ENCODE measurements at places on chromosomes 1 and 21.

DNA sequence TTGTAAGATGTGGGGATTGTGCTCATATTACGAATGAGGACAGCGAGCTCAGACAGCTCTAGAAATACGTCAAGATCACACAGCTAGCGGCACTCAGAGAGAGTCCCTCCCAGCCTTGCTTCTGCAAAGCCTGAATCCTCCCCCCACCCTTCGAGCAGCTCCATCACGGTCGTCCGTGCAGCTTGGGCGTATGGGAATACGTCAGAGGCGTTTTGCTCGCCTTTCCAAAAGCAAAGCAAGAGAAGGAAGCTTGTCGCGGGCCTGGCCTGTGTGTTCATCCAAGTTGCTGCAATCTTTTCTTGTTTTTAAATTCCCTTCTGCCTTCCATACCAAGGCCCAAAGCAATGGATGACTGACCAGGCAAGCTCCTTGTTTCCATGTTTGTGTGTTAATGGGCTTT lies 125.5 kb upstream of the IRF2BP2 start:
- DNase-seq: peak; percentile 19

DNA sequence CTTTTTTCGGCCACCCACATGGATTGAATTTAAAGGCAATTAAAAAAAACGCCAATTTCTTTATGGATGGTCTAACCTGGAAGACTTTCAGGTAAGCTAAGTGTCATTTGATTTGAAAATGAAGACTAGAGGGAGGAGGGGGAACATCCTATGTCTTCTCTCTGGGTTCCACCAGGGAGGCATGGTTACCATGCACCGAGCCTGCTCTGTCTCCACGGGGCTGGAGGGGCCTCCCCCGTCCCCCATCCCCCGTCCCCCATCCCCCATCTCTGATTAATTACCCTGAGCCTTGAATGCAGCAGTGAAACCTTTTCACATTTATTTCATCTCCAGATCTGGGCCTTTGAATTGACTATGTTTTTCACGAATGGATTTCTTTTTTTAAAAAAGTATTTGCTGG lies 135.1 kb downstream of the TLR5 start:
- no peak for DNase-seq

DNA sequence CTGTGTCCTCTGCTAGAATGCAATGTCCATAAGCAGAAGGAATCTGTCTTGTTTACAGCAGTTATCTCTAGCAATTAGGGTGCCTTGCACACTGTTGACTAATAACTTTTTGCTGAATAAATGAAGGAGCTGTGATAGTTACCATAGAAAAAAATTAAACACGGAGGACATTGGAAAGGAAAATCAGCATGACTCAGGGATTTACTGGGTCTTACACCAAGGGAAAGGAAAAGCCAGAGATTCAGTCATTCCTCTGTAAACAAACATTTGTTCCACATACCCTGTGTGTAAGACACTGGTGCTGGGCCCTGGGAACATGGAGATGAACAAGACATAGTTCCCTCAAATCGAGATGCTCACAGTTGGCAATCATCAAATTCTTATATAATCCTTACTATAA lies 183.3 kb downstream of the PTGER3 start:
- no peak for DNase-seq

DNA sequence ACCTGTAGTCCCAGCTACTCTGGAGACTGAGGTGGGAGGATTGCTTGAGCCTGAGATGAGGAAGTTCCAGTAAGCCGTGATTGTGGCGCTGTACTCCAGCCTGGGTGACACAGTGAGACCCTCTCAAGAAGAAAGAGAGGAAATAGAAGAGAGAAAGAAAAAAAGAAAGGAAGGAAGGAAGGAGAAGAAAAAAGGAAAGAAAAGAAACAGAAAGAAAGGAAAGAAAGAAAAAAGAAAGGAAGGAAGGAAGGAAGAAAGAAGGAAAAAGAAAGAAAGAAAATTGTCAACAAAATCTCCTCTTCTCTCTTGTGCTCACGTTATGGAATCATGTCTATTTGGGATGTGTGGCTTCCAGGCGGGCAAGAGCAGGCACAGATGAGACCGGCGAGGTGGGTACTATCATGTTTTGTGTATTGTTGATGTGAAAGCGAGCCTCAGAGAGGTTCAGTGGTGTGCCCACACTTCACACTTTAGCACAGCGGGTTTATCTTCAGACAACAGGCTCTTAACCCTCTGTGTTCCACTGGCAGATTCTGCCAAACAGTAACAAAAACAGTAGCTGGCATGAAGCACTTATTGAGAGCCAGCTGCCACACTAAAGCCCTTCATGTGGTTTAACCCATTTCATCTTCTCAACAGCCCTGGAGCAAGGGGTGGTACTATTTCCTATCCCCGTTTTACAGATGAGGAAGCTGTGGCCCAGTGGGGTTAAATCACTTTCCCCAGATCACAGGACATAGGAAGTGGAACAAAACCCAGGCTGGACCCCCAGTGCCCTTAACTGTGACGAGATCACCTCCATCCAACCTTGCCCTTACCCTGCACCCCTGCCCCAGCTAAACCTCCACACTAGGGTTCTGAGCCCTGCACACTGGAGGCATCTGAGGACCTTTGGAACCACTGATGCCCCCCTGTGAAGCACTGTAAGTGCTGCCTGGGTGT lies 94.7 kb upstream of the TARDBP start:
- no peak for DNase-seq

- peak; percentile 2 for DNase-seq
Measured at GRCh38 chr1:101240041-101240430, 3.2 kb downstream of the S1PR1 start.

GRCh38 chr1:77929806-77930205 lies 41.4 kb downstream of the NEXN start:
- no peak for DNase-seq

DNA sequence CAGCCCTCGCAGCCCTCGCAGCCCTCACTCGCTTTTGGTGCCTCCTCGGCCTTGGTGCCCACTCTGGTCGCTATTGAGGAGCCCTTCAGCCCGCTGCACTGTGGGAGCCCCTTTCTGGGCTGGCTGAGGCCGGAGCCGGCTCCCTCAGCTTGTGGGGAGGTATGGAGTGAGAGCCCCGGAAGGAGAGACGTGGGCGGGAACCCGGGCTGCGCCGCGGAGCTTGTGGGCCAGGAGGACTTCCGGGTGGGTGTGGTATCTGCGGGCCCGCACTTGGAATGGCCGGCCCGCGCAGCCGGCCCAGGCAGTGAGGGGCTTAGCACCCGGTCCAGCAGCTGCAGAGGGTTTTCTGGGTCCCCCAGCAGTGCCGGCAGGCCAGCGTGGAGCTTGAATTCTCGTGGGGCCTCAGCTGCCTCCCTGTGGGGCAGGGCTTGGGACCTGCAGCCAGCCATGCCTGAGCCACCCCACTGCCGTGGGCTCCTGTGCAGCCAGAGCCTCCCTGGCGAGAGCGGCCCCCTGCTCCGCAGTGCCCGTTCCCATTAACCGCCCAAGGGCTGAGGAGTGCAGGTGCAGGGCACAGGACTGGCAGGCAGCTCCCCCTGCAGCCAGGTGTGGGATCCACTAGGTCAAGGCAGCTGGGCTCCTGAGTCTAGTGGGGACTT lies 9.9 kb upstream of the CFHR2 start:
- DNase-seq: no peak

GRCh38 chr1:169694304-169695075 lies 16.9 kb downstream of the SELL start:
- DNase-seq: no peak

- DNase-seq: no peak
Measured at GRCh38 chr1:167602840-167603239, 27.2 kb upstream of the RCSD1 start.

DNA sequence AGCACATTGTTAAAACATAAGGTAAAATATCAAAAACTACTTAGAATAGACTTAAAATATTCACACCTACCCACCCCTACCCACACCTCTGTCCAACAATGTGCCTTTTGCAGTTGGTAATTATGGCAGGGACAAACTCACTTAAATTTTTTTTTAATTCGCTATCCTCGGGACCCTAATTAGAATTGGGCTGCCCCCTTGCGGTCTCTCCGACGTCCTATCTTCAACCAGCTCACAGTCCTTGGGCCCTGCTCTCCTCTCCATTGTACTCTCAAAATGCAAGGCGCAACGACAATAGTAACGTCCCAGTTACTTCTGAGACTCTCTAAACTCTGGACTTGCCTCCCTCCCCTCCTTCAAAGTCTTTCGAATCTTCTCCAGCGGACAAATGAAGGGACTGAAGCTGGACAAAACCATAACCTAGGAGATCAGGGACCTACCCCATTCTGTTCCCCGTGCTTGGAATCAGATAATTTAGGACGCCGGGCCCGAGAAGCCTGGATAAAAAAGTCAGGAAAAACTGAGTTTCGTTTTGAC lies 1.1 kb upstream of the CIART start:
- DNase-seq: peak; percentile 73

DNA sequence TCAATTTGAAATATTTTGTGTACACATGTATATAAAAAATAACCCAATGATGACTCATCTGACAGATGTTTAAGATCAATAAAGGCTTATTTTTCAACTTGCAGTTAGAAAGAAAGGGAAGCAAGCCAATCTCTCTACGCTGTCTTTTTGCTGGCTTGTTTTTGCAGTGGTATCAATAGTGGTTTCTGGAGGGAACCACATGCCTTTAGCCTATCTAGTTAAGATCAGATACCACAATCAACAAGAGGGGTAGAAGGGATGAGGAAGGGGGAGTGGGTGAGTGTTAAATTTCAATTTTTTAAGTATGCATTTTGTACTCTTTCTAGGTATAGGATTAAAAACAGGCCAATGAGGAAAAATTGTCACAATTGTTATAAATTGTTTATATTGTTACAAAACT lies 276.2 kb downstream of the KCNH1 start:
- no peak for DNase-seq

GRCh38 chr1:209561532-209561931 lies 22.0 kb upstream of the CAMK1G start:
- no peak for DNase-seq

DNA sequence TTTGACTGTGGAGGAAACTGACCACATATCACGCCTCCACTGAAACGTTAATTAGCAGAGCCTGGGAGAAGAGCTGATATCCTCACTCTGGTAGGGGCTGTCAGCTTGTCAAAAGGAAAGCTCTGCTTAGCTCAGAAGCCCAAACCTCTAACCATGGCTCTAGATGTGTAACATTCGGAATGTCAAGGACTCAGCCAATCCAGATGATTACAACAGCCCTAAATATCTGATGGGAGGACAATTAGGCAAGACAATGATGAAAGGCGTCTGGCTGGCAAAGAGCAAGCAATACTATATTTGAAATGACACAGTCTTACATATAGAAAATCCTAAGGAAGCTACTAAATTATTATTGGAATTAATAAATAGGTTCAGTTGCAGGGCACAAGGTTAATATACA lies 45.7 kb upstream of the COX20 start:
- no peak for DNase-seq

DNA sequence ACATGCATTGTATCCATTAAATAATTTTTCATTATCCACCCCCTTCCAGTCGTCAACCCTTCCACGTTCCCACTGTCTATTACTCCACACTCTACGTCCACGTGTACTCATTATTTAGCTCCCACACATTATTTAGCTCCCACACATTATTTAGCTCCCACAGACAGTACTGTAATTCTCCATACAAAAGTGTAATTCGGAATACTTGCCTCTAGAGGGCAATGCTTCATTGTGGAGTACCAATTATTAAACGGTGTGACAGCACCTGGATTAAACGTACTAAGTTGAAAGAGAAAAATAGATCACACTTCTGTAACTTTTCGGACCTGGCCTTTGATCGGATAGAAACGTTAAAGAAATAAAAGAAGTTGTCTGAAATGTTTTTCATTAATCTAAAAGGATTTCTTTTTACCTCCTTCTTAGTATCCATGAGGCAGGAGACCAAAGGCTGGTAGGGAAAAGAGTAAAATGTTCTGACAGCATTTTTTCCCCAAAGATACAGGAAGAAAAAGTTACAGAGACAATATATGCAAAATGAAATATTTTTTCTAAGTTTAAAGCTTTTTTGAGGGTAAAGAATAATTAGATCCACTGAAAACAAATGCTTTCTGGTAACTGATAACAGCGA lies 99.2 kb downstream of the LHX8 start:
- no peak for DNase-seq

- no peak for DNase-seq
Measured at GRCh38 chr1:176066709-176067108, 140.4 kb downstream of the COP1 start.

- DNase-seq: no peak
Measured at GRCh38 chr1:226873771-226874578, 3.6 kb downstream of the PSEN2 start.

DNA sequence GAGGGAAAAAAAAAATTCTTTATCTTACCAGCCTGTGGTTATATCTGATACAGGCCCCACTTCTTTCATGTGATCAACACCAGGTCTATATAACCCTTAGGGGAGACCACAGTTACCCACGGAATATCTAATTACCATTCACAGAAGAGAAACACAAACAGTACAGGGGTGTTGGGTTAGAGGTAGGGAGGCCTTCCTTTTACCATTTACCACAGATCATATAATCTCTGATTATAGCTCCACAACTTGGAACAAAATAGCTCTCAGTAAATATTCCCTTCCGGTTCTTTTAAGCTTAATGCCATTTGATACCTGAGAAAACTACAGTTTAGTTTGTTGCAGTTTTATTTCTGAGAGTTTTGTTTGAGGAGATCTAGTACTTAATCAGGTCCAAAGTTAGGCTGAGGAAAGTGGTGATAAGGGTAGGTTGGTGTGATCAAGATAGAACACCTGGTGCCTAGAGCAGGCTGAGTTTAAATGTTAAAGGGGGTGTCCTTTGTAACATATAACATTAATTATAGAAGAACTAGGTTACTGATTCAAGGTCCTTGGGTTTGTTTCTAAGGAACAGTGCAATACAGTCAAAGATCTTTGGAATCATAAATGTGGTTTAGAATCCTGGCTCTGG lies 14.1 kb downstream of the EPB41 start:
- DNase-seq: no peak

DNA sequence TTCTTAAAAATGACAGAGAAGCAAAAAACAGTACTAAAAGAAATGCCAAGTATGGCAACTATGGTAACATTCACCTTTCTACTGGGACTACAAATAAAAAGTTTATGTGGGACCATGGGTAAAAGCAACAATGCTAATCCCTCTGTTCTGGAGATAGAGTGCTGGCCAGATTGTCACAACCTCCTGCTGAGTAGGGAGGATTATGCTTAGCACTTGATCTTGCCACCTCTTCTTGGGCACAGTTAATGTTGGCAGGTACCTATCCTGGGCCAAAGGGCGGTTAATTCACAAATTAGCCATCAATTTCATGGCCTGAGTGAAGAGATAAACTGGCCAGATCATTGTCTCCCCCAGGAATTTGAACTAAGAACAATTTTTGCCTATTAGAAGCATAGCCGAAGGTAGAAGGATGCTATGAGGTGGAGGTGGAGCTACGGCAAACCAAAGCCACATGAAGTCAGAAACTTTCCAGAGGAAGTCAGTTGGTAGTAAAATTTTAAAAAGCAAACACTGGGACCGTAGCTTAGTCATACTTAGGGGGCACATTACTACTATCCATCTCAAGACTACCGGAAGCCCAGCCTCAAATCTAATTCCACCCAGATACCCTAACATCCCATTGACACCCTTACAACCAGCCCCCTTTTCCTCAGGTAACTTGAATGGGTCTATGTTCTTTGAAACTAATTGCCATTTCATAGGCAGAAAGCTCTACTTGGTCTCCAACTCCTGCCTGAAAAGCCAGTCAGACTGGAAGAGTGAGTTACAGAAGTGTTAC lies 2.7 kb downstream of the SCYL3 start:
- DNase-seq: no peak

GRCh38 chr1:156627313-156627880 lies 8.2 kb downstream of the HAPLN2 start:
- DNase-seq: no peak

GRCh38 chr1:228463559-228464455 lies 23.4 kb upstream of the RNF187 start:
- DNase-seq: no peak

GRCh38 chr1:47569681-47570470 lies 132.0 kb downstream of the FOXD2 start:
- no peak for DNase-seq

- no peak for DNase-seq
Measured at GRCh38 chr1:101356604-101357443, 120.0 kb downstream of the S1PR1 start.

Measured in nucleus accumbens (tissue), 56 donors.